ENCODE measurements at places on chromosomes 7 and 10.

- DNase-seq, result no peak
Measured at GRCh38 chr10:132363921-132364593, 32.1 kb downstream of the LRRC27 start.

GRCh38 chr7:134414109-134414508 lies 44.8 kb downstream of the AKR1B1 start:
- DNase-seq, result no peak

GRCh38 chr7:41973202-41973730 lies 263.7 kb downstream of the GLI3 start:
- no peak for DNase-seq

DNA sequence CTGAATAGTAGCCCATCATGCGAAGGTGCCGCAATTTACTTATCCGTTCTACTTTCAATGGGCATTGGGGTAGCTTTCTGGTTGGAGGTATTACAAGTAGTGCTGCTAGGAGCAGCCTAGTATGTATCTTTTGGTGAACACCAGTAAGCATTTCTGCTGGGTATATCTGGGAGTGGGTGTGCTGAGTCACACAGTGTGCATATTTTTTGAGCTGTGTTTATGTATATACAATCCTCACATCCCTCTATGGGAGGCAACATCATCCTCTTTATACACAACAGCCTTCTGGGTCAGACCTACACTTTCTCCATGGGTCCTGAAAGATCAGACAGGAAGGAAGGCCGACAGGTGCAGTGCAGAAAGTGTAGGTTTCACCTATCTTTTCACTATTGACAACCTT lies 36.3 kb downstream of the PYROXD2 start:
- DNase-seq, result no peak

DNA sequence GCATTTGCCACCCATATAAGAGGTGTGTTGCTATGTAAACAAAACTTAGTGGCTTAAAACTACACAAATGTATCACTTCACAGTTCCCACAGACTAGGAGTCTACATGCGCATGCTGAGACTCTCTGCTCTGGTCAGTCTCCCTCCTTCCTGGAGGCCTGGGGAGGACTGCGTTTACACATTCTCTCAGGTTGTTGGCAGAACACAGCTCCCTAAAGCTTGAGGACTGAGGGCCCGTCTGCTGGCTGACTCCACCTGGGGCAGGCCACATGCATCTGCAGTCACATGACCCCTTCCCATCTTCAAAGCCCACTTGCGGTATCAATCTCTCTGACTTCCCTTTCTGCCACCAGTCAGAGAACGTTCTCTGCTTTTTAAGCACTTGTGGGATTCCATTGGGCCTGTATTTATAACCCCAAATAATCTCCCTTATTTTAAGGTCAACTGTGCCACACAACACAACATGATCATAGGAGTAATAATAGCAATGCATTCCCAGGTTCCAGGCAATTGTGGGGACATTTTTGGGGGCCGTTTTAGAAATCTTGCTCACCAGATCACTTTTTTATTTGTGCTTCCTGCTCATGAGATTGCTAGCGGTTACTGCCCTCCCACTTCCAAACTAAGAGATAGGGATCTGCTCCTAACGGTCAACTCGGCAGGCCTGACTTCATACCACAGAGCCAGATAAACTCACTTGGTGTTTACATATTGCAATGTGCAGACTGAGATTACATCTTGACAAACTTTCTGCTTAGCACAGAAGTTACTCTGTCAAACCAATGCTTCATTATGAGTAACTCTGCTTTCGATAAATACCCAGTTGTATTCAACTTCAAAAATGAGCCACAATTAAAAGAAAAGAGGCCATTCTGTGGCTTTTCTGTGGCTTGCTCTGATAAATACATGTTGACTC lies 96.3 kb downstream of the ALOX5 start:
- DNase-seq, result no peak

- DNase-seq, result no peak
Measured at GRCh38 chr10:68423522-68423921, 16.4 kb upstream of the RUFY2 start.

GRCh38 chr10:43273543-43273942 lies 6.7 kb upstream of the RASGEF1A start:
- no peak for DNase-seq

DNA sequence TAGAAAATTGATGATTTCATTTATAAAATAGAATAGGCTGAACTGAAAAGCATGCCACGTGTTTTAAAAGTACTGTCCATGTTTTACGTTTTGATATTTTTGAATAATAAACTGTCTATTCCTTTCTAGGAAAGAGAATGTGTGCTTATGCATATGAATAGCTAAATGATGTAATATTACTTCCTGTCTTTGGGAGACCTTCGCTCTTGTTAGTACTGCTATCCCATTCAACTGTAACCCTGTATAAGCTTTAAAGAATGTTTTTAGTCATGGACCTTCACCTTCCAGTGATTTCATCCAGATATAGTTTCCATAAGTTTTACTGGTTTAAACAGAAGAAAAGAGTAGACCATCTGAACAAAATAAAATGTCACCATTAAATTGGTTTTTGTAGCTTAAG lies 274.4 kb upstream of the SEMA3A start:
- DNase-seq, result no peak

GRCh38 chr10:72506474-72506873 lies 119.4 kb downstream of the MICU1 start:
- DNase-seq, result no peak

DNA sequence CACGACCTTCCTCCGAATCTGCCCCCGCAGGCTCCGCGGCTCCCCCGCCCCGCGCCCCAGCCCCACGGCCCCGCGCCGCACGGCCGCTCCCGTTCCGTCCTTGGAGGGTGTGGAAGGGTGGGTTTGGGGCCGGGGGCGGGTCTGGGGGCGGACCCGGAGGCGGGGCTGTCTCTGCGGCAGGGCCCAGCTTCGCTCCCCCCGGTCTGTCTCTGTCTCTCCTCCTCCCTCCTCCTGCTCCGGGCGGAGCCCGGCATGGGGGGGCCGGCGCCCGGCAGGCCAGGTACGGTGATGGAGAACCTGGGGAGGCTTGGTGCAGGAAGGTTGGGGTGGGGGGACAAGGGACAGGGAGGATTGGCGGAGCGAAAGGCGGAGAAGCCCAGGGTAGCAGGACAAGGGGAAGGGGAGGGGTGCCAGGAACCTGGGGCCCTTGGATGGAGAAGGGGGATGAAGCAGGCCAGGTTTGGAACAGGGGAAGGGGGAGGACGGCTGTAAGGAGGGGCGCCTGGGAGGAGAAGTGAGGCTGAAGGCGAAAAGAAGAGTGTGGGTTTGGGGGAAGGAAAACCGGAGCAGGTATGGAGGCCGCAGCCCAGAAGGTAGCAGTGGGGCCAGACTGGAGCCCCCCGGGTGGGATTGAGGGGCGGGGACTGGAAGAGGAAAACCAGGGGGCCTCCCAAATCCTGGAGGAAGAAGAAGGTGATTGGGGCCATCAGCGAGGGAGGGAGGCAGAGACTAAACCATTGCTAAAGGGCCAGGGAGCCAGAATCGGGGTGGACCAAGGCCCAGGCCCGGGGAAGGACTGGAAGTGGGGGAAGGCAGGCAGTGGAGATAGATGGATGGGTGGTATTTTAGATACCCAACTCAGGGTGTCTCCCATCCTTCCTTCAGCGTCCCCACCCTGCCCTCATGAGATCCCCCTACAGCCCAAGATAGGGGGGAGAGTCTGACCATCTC lies at the start of gene NYAP1:
TSS of gene NYAP1 (plus strand) at position 206 of the 951 bp plus-strand sequence. CDS start 1,385 bp downstream, outside the sequence.
- DNase-seq, result peak; percentile 8

DNA sequence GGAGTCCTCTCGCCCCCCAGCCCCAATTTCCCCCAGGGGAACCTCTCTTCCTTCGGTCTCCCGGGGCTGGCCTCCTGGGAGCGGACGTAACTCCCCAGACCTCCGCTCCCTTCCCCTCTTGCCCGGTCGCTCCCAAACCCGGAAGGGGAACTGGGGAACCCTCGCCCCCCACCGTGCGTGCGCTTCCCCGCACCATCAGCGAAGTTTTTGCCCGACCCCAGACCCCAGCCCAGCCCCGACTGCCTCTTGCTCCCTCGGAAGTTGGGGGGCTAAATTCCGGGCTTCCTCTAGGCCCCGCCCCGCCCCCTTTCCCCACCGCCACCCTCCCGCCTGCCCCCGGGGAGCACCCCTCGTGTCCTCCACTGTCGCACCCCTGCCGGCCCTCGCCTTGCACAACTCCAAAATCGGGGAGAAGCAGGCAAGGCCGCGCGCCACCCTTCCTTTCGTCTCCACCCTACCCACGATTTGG lies 436 bp downstream of the GNB2 start:
- DNase-seq, result no peak

GRCh38 chr7:92739091-92739490 lies 97.3 kb downstream of the CDK6 start:
- DNase-seq, result no peak

DNA sequence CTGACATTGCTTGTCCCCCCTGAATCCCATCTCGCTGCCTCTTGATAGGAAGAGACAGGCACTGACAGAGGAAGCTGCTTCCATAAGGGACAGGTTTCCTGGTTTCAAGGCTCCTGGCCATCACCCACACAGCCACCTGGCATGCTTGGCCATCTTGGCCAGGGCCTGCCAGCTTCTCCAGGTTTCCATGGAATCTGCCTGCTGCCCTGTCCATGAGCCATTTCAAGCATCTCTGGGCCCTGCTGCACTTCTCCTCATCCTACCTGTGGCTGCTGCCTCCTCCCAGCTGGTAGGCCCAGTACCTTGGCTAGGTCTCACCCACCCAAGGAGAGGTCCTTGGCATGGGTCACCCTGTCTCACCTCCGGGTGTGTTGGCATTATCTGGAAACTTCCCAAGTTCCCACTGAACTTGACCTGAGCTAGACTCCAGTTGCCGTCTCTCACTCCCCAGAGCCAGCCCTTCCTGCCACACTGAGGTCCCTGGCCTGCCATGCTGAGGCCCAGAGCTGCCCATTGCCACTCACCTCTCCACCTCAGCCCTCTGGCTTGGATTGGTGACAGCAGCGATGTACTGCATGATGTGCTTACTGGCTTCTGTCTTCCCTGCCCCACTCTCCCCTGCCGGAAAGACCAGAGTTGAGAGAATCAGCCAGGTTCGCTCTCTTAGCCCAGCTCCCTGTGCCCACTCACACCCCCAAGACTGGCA lies 2.6 kb downstream of the MYO1G start:
- DNase-seq, result no peak

DNA sequence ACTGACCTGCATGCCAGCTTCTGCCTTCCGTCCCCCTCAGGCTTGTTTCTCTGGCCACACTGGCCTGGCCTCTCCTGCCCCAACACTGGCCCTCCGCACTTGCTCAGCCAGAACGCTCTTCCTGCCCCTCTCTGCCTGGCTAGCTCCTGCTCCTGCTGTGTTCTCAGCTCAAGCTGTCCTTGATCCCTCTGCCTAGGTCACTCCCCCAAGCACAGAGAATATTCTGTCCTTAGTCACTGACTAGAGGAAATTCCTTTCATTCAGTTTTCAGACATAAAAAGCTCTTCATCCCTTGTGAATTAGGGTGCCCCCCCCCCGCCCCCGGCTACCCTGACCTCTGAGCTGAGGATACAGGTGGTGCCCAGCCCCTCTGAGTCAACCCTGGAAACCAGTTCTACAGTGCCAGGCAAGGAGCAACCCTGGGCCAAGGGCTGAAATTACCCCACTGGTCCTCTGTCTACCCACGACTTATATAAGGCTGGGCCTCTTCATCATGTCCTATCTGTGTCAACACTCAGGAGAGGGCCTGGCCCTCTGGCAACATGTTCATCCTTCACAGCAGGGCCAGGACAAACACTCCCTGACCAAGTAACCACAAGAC lies 6.6 kb upstream of the SGPL1 start:
- no peak for DNase-seq

GRCh38 chr10:22651276-22651980 lies 63.0 kb downstream of the PIP4K2A start:
- DNase-seq, result no peak

GRCh38 chr7:148318102-148318811 lies 272.3 kb upstream of the C7orf33 start:
- DNase-seq, result no peak

DNA sequence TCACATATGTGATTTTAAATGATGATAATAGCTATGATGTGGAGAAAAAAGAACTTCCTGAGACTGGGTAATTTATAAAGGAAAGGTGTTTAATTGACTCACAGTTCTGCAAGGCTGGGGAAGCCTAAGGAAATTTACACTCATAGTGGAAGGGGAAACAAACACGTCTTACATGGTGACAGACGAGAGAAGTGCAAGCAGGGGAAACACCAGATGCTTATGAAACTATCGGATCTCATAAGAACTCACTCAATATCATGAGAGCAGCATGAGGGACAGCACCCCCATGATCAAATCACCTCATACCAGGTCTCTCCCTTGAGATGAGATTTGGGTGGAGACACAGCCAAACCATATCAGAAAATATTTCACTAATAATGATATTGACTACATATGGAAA lies 4.1 kb upstream of the LIPN start:
- DNase-seq, result no peak

- DNase-seq, result no peak
Measured at GRCh38 chr10:1293157-1293556, 237.0 kb downstream of the WDR37 start.

- DNase-seq, result no peak
Measured at GRCh38 chr7:44736896-44737295, 11.8 kb upstream of the ZMIZ2 start.

DNA sequence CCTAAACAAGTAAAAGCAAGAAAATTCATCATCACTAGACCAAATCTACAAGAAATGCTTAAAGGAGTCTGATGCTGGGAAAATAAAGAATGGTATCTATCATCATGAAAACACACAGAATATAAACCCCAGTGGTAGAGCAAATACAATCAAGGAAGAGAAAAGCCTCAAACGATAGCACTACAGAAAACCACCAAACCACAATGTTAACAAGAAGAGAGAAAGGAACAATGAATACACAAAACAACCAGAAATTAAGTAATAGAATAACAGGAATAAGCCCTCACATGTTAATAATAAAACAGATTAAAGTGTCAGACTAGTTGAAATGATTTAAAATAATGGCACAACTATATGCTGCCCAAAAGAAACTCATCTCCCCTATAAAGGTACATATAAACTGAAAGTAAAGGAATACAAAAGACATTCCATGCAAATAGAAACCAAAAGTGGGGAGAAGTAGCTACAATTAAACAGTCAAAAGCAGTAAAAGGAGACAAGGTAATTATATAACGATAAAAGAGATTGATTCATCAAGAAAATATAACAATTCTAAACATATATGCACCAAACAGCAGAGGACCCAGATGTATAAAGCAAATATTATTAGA lies 77.3 kb downstream of the JMJD1C start:
- DNase-seq, result no peak

- no peak for DNase-seq
Measured at GRCh38 chr10:79170226-79170752, 101.5 kb downstream of the ZMIZ1 start.

DNA sequence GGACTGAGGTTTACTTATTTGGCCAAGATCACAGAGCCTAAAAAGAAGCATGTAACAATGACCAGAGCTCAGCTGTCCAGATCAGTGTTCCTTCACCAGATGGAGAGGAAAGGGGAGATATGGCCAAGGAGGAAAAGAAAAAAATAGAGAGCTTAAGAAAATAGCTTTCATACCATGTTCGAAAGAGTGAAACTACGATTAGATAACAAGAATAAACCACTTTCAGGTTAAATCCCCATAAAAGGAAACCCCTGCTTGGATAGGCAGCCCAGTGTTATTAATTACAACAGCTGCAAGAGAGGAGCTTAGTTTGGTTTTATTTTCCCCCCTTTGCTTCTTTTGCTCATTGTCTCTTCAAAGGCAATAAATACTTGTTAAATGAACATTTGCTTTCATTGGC lies 160.8 kb downstream of the ZNF438 start:
- no peak for DNase-seq

- peak; percentile 95 for DNase-seq
Measured at GRCh38 chr7:90955641-90956207, 308.5 kb upstream of the FZD1 start.

All from NCI-H1417 treated with DMSO at 0.1 percent for 48 hours (cell line).